NCI-H2107 (cell line): ENCODE measurements at places on chromosomes 1 and 21.

DNA sequence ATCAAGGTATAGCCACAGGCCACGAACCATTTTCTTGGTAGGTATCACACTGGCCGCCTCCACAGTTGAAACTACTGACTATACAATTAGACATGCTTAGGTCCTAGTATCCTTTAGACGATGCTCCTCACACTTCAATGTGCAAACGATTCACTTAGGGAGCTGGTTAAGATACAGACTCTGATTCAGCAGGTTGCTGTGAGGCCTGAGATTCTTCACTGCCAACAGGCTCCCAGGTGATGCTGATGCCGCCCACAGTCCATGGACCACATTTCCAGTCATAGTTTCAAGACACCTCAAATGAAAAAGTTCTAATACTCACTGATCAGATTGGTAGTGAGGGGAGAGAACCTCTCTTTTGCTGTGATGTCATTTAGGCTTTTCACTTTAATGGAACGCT is 6.8 kb downstream of the ATP5PO start:
- DNase-seq: no peak

DNA sequence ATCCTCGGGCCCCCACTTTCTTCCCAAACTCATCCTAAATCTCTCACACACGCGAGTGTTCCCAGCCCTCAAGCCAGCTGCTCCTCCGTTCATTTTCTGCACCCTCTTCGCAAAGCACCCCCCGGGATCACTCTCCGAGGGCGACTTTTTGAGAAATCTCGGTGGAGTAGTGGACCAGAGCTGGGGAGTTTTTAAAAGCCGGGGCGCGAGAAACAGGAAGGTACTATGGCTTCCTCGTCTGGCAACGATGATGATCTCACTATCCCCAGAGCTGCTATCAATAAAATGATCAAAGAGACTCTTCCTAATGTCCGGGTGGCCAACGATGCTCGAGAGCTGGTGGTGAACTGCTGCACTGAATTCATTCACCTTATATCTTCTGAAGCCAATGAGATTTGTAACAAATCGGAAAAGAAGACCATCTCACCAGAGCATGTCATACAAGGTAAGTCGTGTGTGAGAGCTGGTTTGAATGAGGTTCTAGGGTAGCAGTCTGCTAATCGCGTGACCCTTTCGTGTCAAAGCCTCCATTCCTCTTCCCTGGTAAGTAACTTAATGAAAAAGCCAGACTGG is 800 bp downstream of the DR1 start:
- DNase-seq: no peak

DNA sequence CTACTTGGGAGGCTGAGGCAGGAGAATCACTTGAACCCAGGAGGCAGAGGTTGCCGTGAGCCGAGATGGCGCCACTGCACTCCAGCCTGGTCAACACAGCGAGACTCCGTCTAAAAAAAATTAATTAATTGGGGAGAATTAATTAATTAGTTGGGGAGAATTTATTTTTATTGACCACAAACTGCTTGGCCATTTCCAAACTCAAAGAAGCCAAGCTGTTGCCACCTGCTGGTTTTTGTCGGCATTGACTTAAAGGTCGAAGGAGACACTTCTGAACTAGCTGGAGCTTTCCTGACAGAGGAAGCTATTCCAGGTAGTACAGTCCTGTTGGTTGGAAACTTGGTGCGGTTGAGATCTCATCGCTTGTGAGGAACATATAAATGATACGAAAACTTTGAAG is 13.1 kb downstream of the MAP1LC3C start:
- DNase-seq: no peak

GRCh38 chr1:35481229-35481628 is 76.0 kb downstream of the KIAA0319L start:
- no peak for DNase-seq

- no peak for DNase-seq
Observed at GRCh38 chr1:15231714-15232201, 15.3 kb upstream of the FHAD1 start.

DNA sequence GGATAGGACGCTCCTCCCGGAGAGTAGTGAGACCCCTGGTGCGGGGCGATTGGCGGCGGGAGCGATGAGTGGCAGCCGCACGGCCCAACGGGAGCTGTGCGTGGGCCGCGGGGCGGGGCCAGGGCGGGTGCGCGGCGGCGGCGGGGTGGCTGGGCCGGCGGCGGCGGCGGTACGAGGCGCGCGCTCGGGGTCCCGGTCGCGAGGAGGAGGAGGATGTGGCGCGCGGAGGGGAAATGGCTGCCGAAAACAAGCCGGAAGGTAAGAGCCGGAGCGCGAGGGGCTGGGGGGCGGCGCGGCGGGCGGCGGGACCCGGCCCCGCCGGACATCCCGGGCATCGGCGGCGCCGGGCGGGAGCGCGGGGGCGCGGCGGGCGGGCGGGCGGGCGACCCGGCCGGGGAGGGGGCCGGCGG is at the start of gene CAMTA1:
Gene CAMTA1, plus strand, starts transcription at position 137 of the 410 bp plus-strand sequence. Its CDS starts 77 bp downstream, at position 214.
- DNase-seq: no peak

GRCh38 chr1:206133751-206134415 is 16.7 kb upstream of the AVPR1B start:
- DNase-seq: no peak

GRCh38 chr1:162145280-162145965 is 75.9 kb downstream of the NOS1AP start:
- DNase-seq: peak; percentile 52

GRCh38 chr21:37916310-37917051 is at the start of gene KCNJ6:
KCNJ6 (minus strand) TSS chr21:37916457; CDS start chr21:37840682, 75,775 bp downstream.
- peak; percentile 48 for DNase-seq

DNA sequence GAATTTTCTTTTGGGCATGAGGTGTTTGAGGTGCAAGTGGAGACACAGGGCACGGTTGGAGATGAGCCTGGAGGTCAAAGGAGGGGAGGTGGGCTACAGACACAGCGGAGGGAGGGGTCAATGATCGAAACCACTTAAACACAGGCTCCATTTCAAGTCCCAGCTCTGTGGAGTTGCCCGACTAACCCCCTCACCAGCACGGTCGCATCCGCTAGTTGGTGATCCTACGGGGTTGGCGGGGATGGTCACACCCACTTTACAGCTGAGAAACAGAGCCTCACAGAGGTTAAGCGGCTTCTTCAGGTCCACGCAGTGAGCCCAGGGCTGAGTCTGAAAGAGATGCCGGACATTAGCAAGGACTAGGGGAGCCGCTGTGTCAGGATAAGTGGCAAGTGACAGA is 60.1 kb upstream of the RUNX3 start:
- no peak for DNase-seq

DNA sequence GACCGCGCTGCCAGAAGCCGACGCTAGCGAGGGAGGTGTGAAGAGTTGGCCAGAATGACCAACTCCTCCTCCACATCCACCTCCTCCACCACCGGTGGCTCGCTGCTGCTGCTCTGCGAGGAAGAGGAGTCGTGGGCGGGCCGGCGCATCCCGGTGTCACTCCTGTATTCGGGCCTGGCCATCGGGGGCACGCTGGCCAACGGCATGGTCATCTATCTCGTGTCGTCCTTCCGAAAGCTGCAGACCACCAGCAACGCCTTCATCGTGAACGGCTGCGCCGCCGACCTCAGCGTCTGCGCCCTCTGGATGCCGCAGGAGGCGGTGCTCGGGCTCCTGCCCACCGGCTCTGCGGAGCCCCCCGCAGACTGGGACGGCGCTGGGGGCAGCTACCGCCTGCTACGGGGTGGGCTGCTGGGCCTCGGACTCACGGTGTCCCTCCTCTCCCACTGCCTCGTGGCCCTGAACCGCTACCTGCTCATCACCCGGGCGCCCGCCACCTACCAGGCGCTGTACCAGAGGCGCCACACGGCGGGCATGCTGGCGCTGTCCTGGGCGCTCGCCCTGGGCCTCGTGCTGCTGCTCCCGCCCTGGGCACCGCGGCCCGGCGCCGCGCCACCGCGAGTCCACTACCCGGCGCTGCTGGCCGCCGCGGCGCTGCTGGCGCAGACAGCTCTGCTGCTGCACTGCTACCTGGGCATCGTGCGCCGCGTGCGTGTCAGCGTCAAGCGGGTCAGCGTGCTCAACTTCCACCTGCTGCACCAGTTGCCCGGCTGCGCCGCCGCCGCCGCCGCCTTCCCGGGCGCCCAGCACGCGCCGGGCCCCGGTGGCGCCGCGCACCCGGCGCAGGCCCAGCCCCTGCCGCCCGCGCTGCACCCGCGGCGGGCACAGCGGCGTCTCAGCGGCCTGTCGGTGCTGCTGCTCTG is 1.2 kb downstream of the GPR88 start:
- DNase-seq: no peak

DNA sequence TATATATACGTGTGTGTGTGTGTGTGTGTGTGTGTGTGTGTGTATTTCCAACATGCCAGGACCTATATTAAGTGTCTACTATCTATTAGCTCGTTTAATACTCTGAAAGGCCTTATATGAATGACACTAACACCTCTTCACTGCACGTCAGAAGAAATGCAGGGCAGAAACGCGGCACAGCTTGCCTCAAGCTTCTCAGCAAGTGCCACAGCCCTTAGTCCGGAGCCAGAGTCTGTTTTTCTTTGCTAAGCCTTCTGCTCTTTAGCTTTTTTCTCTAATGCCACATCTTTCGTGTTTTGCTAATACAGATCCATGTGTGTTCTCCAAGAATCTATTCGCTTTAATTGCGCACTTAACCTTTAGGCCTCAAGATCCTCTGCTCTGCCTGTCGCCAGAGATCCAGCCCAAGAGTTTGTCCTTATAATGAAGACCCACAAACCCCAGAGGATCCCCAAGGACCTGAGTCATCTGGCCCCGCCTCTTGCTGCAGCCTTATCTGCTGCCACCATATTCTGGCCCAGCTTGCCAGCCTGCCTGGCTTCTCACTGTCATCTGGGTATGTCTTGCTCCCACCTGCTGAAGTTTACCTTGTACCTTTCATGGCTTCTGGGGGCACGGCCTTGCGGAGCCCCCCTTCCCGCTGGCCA is 2.0 kb upstream of the TRIM58 start:
- DNase-seq: no peak

- DNase-seq: no peak
Observed at GRCh38 chr1:172733815-172734214, 74.9 kb downstream of the FASLG start.

GRCh38 chr1:165592945-165593823 is 37.9 kb upstream of the MGST3 start:
- DNase-seq: peak; percentile 31

GRCh38 chr1:163188947-163189346 is 13.8 kb downstream of the RGS5 start:
- DNase-seq: no peak

DNA sequence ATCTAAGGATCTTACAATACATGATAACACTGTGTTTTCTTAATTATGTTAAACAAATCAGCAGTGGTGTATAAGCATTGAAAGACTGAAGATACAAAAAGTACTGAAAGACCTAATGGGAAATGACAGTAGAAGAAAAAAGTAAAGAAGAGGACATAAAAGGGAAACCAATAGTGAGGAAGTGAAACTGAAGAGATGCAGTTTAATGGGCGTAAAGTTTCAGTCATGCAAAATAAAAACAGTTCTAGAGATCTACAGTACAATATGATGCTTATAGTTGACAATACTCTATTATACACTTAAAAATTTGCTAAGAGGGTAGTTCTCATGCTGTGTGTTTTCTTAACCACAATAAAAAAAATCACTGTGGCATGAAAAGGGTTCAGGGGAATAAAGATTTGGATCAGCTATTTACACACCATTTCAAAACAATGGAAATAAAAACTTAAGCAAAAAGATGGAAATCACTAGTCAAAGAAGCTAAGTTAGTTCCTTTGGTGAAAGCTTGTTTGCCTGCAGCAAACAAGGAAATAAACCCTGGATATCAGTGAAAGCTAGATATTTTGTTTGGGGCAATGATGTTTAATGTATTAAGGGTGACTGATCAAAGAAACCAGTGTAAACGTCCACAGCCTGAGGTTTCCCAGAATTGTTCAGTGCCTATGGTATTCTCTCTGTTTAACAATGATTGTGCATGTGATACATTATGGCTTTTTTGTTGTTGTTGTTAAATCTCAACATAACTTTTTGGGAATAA is 1160.8 kb upstream of the ADGRL2 start:
- DNase-seq: no peak

DNA sequence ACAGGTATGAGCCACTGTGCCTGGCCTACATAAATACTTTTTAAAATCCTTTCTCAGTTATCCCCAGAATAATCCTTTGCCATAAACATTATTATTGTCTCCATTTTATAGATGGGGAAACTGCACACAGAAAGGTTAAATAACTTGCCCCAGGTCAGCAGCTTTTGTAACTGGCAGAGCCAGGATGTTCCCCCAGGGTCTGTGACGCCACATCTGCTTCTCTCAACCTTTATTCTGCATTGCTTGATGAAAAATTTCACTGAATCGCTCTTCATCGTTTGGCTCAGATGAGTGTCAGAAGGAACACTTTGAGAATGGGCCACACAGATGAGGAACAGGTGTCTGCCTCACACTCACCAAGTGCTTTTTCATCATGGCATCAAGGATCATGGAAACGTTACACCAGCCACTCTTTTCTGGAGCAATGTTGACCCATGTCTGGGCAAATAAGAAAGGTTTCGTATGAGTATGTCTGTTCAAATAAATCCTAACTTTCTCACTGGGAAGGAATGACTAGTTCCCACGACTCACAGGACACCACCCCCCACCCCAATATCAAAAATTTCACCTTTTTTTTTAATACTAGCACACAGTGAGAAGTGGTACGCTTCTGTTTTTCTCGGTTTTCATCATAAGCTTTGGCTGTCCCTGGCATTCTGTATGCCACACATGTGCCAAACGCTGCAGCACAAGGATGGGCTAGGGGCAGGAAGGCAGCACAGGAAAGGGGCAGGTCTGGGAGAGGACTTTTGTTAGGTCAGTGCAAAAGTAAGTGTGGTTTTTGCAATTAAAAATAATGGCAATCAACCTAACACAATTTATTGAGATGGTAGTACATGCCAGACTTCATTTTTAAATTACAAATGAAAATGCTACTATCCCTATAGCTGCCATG is 9.0 kb upstream of the PTGFRN start:
- no peak for DNase-seq

- DNase-seq: no peak
Observed at GRCh38 chr1:198686069-198686728, 47.4 kb downstream of the PTPRC start.

DNA sequence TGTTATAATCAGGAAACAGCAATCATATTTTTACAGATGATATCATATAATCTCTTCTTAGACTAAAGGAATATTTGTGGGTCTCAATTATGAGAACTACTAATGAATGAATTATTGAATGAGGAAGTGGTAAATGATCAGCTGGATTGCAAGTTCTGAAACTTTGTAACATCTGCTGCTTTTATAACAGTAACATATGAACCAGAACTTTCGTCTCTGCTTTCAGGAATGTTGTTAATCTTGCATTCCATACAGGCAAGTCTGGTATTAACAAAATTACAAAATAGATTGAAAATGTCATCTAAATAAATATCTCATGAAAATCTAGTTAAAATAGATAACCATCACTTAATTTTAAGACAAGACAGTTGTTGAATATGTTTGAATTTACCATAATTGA is 110.5 kb upstream of the COL11A1 start:
- no peak for DNase-seq

- DNase-seq: no peak
Observed at GRCh38 chr1:209405183-209405814, 178.2 kb upstream of the CAMK1G start.
